ENCODE measurements at places on chromosomes 4 and X.

- DNase-seq: no peak
These were observed 125.9 kb downstream of the FRYL start for GRCh38 chr4:48654015-48654664.

GRCh38 chrX:84259868-84260267, 71.9 kb upstream of the RPS6KA6 start:
- no peak for DNase-seq

DNA sequence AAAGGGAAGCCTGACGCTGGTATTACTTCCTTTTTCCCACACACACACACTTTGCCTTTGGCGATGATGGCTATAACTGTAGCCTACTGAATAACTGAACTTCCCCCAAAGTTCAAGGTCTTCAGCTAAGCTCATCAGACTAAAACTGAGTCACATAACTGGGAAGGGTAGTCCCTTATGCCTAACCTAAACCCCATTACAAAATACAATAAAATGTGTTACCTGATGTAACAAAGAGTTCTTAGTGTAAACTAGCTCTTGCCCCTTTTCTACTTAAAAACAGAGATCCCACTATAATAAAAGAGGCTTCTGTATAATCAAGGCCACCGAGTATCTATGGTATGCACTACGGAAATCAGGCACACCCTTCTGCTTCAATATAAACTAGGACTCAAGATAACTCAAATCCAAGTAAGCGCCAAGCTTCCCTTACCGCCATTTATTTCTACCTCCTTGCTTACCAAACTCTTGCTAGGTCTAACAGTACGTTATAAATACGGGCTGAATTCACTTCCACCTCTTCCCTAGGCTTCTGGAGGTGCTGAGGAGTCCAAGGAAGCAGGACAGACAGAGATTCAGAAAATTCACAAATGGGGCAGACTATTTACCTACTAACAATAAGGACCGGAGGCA, 2.4 kb downstream of the OTUD4 start:
- DNase-seq: no peak

- DNase-seq: no peak
These were observed 20.3 kb upstream of the HGFAC start for GRCh38 chr4:3421470-3421869.

GRCh38 chrX:23885803-23886202, 21.9 kb downstream of the APOO start:
- no peak for DNase-seq

GRCh38 chr4:2333356-2333841, 71.5 kb upstream of the MXD4 start:
- no peak for DNase-seq

- no peak for DNase-seq
These were observed 17.2 kb upstream of the ARSJ start for GRCh38 chr4:113996599-113997177.

GRCh38 chr4:145823743-145824142, 114.9 kb downstream of the ZNF827 start:
- DNase-seq: no peak

Data from CD4-positive, alpha-beta memory T cell (primary cell).